GM23338 (cell line): ENCODE measurements at places on chromosomes 1 and 21.

DNA sequence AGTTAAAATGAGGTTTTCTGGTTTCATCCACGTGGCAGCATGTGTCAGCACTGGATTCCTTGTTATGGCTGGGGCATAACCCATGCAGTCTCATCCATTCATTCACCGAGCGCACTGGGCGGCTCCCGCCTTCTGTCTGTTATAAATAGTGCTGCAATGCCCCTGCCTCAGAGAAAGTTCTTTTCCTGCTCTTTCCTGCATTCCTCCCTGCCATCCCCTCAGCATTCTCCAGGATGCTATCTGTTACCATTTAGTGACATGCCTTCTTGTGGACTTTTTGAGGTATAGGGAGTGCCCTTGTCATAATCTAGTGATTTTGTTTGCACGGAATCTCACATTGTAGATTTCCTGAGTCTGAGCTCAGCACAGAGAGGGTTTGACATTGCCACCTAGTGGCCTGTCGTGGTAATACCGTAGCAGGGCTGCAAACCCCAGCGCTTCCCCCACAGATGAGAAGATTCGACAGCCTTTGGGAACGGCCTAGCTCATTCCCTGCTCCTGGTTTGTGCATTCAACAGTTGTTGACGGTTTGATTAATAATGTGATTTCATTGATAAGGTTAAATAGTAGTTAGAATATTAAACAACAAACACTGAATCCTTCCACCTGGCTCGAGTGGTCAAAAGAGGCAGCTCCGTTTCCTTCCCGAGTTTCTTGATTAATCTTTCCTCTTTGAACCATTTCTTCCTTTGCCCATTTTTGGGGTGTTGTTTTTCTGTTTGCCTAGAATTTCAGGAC, 46.3 kb downstream of the UMODL1 start:
- peak; percentile 80 for DNase-seq

DNA sequence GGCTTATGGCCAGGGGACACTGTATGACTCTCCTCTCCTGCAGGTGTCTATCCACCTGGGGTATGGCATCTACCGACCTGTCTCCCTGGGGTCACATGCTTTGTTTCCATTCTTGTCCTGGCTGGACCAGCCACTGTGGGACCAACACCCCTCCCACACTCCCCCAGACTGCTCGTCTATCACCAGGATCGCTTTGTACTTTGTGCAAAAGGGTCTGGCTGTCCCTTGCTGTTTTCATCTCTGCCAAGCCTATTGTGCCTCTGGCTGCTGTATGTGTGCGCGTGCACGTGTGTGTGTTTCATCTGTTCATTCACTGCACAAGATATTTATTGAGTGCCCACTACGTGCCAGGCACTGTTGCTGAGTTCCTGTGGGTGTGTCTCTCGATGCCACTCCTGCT, 25.5 kb downstream of the ETNK2 start:
- DNase-seq, result no peak

GRCh38 chr1:17439250-17440073, at the start of gene RCC2:
TSS of gene RCC2 (minus strand) at chr1:17439677. CDS start at chr1:17438514, 1,163 bp downstream.
- peak; percentile 69 for DNase-seq

DNA sequence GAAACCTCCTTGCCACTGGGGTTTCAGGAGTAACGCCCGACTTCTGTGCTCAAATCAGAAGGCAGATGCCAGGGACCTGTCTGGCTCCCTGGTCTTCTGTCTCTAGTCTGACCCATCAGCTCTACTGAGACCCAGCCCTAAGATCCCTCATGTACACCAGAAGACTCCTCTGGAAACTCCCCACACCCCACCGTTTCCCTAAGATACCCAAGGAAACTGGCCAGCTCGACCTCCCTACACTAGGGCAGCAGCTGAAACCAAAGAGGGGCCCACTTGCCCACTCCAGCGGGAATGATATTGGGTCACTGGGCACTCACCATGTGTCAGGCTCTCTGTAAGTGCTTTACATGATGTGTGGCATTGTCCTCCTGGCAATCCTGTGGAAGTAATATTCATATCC, 469 bp upstream of the S100A16 start:
- DNase-seq, result no peak

DNA sequence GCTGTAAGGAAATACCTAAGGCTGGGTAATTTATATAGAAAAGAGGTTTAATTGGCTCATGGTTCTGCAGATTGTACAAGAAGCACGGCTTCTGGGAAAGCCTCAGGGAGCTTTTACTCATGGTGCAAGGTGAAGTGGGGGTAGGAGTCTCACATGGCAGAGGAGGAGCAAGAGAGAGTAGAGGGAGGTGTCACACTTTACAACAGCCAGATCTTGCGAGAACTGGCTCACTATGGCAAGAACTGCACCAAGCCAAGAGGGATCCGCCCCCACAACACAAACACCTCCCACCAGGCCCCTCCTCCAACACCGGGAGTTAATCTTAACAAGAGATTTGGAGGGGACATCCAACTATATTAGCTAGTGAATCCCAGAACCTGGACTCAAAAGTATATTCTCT, 135.4 kb upstream of the SOD1 start:
- peak; percentile 84 for DNase-seq

DNA sequence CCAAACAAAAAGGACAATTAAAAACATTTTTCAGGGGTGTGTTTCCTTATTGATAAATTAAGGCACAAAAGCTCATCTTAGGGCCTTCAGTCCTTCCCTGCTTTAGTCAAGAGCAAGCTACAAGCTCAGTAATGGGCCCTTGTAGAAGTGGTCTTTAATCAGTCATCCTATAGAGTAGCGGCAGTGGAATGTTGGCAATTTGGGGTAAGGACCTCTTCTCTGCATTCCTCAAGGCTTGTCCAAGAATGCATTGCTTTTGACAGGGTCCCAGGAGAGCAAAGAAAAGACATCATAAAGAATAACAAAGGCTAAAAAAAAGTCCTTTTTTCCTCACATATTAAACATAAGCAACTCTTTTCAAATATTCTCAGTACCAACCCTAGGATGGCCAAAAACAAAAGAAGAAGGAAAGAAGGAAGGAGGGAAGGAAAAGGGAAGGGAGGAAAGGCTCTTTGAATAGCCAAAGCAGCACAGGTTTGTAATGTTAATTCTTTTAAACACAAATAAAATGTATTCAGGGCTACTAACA, 27.3 kb upstream of the CAMK1G start:
- DNase-seq, result peak; percentile 79

DNA sequence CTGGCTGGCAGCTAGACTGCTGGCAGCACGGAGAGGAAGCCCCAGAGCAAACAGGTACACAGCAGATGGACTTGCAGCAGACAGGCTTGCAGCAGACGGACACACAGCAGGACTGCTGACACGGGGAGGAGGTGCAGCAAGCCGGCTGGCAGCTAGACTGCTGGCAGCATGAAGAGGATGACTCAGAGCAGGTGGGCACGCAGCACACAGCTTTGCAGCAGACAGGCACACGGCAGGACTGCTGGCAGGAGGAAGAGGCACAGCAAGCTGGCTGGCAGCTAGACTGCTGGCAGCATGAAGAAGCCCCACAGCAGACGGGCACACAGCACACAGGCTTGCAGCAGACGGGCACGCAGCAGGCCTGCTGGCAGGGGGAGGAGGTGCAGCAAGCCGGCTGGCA, 498 bp downstream of the KRTAP10-2 start:
- no peak for DNase-seq

DNA sequence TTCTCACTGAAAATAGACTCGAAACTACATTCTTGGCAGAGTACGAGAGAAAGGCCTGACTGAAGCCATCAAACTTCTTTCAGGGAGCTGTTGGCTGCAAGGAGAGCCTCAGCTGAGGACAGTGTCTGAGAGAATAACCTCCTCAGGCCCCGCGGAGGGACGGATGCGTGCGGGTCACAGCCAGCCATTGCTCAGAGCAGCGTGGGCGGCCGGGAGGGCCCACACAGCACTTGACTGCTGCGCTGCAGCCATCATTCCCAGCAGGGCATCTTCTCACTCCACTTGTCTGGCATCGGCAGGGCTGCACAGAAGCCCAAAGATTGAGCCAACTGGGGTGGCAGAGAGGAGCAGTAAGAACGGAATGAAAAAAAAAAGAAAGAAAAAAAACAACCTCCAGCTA, 113.5 kb downstream of the XCL2 start:
- DNase-seq, result no peak

GRCh38 chr1:8985915-8986813, 40.1 kb downstream of the SLC2A7 start:
- no peak for DNase-seq

DNA sequence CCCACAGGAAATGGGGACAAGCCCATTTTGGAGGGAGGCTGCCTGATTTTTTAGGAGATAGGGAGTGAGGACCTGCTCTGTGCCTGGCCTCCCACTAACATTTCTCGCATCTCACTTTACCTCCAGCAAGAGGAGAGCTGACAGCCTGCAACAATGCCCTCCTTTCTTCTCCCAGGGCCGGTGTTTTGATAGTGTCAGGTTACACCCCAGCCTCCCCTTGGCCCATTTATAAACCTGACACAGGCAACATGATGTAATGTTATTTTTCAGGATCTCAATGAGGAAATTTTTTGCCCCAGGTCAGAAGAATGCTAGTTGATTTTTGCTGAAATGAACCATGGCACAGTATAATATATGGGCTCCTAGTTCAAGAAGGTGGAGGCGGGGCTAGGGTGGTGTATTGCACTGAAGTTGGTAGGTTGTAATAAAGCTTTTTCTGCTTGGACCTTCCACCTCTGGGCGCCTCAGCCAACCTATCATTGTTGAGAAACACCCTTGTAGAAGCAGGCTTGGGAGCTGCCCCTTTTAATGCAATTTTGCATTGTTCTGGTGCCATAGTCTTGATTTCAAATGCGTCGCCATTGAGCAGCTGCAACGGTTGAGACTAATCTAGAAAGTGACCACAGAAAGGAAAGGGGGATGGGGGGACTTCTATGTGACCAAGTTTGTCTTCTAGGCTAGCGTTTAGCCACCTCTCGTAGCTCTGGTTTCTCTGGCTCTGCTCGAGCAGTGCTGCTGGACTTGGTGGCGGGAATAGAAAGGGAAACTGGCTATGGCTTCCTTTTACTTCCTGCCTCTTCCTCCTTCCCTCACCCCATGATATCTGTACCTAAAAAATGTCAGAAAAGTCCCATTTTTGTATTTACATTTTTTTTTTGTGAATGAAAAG, 53.0 kb downstream of the PBX1 start:
- DNase-seq, result peak; percentile 71

- no peak for DNase-seq
Observed at GRCh38 chr1:207366022-207366421, 44.5 kb downstream of the CD55 start.

DNA sequence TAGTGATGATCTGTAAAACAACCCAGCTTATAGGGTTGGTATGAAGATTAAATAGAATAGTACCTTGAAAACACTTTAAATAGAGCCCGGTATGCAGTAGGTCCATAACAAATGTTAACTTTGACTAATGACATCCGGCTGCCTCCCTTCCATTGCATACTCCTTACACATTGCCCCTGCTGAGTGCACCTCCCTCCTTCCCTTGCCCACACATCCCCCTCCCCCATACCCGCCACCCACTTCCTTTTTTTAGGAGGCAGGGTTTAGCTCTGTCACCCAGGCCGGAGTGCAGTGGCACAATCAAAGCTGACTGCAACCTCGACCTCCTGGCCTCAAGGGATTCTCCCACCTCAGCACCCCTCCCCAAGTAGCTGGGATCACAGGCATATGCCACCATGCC, 24.4 kb upstream of the ZC3H12A start:
- no peak for DNase-seq

DNA sequence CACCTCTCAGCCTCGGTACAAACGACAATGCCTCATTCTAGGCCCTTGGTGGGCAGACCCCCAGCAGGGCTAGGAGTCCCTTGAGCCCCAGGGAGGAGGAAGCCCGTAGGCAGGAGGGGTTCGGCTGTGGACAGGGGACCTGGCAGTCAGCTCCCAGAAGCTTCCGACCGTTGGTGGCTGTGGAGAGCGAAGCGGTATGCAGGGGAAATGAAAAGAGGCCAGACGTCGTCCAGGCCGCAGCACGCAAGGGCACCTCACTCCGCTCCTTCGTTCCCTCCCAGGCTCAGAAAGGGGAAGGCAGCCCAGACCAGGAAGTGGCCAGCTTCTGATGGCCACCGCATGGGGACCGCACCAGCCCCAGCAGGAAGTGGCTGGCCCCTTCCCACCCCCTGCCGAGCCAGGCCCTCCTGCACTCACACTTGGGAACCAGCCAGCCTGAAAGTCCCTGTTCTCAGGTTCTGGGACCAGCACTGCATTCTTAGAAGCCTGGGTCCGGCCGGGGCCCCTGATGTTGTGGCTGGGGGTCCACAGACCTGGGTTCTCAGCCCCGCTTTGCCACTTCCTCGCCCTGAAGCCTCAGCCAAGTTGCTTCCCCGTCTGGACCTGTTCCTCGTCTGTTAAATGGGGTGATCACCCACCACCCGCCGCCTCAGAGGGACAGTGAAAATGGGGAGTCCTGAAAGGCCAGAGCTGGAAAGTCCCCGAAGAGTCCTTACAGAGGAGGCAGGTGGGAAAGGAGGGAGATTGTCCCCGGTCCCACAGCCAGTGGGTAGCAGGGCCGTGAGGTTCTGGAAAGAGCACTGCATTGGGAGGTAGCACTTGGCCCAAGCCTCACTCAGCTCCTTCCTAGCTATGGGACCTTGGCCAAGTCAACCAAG, 104.0 kb upstream of the RUNX3 start:
- DNase-seq, result no peak

- DNase-seq, result no peak
Observed at GRCh38 chr1:179046808-179047635, 21.3 kb downstream of the FAM20B start.

GRCh38 chr1:201026836-201027235, 3.3 kb upstream of the KIF21B start:
- DNase-seq, result no peak

DNA sequence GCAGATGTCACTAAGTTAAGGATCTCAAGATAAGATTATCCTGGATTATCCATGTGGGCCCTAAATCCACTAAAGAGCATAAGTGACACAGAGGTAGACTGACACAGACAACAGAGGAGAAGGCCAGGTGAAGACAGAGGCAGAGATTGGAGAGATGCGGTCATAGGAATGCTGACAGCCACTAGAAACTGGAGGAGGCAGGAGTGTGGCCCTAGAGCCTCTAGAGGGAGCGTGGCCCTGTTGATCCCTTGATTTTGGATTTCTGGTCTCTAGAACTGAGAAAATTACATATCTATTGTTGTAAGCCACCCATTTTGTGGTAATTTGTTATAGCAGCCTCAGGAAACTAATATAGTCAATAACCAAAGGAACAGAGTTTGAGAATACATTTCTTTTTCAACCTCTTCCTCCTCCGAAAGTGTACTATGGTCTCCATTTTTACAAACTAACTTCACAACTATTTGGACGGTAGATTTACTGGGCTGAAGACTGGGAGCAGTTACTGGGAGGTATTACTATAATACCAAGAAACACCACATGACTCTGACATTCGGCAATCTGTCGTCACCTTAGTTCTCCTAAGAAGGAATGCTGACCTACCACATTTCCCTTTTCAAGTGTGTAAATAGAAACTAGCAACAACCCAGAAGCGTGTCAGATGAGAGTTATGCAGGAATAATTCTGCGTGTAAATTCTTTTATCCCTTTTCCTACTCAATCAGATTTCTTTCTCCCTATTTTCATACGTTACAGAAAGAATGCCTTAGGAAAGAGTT, 116.0 kb upstream of the ZNHIT6 start:
- peak; percentile 39 for DNase-seq

GRCh38 chr1:44848456-44849181, 5.6 kb upstream of the PTCH2 start:
- no peak for DNase-seq

GRCh38 chr1:19644681-19645410, 735 bp downstream of the NBL1 start:
- DNase-seq, result peak; percentile 63
